NCI-H1436 treated with DMSO at 0.1 percent for 48 hours (cell line): ENCODE measurements at places on chromosomes 3 and 15.
A peak's percentile ranks its signal among the peaks of the same experiment; 100 is the strongest.

- peak; percentile 12 for DNase-seq
Measured at GRCh38 chr3:150114873-150115540, 144.3 kb upstream of the PFN2 start.

GRCh38 chr15:82880704-82881103 lies 71.3 kb downstream of the WHAMM start:
- DNase-seq: no peak

GRCh38 chr15:60255390-60255789 lies 142.4 kb downstream of the ANXA2 start:
- no peak for DNase-seq

DNA sequence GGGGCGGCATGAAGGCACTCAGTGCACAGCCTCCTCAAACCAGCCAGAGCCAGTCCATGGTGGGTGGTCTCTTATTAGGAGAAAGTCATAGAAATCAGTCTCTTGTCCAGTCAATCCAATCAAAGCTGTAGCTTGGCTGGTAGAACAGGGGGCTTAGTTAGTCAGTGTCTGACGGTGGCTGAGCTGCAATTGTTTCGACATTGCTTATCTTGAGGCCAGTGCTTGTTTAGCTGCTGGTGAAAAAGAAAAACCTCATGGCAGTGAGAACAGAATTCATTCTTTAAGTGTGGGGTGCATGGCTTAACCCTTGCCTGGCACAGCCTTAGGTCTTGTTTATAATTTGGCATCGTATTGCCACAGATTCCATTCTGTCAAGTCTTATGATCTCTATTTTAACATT lies 53.9 kb downstream of the FGD5 start:
- no peak for DNase-seq

- DNase-seq: no peak
Measured at GRCh38 chr3:65899226-65899625, 139.5 kb downstream of the MAGI1 start.

GRCh38 chr3:187013159-187013716 lies 82.9 kb downstream of the ST6GAL1 start:
- DNase-seq: no peak

DNA sequence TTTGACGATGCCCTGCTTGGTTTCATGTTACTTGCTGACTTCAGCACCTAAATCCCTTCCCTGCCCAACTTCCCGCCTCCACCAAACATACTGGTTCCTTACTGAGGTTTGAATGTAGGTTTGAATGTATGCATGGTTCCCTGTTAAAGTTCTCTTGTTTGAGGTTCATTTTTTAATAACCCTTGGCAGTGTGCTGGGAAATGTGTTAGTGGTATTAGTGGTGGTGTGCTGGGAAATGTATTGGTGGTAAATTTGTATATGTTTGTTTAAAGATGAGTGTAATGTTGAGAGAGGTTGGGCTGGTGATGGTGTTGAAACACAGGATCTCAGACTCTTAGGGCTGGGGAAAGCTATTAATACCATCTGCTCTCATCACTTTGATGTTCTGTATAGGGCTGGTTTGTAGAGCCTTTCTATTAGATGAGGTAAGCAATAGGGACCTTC lies 392.7 kb downstream of the PTPRG start:
- DNase-seq: no peak

- no peak for DNase-seq
Measured at GRCh38 chr3:173009410-173009809, 131.6 kb downstream of the SPATA16 start.

- DNase-seq: no peak
Measured at GRCh38 chr3:7847521-7847920, 654.1 kb upstream of the LMCD1 start.

GRCh38 chr3:43505351-43505750 lies 116.5 kb downstream of the ANO10 start:
- no peak for DNase-seq

DNA sequence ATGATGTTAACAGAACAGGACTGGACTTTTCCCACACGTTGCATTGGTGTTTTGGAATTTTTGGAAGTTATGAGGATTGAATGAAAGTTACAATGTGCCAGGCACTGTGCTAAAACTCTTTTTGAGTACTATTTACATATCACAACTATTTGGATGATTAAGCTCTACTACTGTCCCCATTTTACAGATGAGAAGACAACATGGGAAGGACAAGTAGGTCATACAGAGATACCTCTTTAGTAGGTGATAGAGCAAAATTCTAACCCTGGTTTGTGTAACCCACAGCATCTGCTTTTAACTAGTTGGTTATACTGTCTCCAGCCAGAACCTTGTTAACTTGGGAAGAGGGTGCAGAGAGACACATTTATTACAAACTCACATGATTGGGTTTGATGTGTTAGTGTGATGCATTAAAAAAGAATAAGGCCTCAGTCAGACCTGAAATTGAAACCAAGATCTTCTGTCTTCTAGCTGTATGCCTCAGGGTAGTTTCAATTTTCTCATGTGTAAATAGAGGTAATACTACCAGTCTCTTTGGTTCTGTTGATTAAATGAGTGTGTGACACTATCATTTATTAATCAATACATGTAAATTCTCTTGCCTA lies 1.4 kb downstream of the NDUFB4 start:
- no peak for DNase-seq

DNA sequence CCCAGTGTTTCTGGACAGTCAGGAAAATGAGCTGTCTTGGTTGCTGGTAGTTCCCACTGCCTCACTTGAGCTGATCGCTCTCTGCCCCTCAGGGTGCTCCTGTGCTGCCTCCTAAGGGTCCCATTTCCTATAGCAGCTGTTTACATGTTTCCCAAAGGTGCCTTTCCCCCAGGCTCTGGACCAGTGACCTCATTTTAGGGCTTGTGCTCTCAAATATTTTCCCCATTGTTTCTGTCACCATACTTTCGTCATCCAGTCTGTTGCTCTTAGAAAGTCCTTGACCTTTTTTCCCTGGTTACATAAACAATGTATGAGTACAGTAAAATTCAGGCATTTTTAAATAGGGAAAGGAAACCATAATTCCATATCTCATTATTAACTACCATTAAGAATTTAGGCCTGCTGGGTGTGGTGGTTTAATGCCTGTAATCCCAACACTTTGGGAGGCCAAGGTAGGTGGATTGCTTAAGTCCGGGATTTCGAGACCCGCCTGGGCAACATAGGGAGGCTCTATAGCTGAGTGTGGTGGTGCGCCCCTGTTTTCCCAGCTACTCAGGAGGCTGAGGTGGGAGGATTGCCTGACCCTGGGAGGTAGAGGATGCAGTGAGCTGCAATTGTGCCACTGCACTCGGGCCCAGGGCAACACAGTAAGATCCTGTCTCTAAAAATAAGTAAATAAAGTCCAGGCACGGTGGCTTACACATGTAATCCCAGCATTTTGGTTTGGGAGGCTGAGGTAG lies 11.7 kb downstream of the RAD54L2 start:
- no peak for DNase-seq

DNA sequence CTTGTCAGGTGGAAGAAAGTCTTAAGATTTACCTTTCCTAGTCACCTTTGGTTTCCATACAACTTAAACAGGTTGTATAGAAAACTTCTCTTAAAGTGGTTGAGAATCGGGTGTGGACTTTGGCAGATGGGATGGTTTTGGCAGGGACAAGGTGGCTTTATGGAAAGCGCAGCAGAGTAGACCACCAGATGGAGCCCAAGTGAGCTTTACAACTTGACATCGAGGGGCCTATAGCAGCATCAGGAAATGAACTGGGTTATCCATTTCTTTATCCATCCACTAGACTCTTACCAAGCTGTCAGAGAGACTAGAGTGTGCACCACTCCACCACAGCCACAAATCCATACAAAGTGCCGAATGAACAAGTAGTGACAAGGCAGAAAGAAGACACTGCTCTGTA lies 85.3 kb upstream of the MBNL1 start:
- no peak for DNase-seq

- DNase-seq: no peak
Measured at GRCh38 chr3:151877269-151877668, 3.8 kb downstream of the SUCNR1 start.

- DNase-seq: no peak
Measured at GRCh38 chr3:16809482-16809881, 75.3 kb upstream of the PLCL2 start.

DNA sequence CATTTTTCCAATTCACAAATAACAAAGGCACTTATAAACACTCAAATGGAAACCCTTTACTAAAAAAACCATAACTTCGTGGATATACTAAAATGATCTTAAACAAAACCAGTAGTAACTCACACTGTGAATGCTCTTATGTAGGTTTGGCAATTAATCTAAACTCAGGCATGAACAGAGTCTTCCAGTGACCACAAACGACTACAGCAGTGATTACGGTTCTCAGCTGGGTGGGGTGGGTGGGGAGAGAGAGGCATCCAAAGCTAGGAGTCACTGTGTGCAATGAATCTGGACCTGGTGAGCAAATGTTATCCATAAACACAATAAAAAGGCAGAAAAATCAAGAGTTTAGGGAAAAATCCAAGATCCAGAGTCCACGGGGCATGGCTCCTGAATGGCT lies 21.3 kb downstream of the SLC12A8 start:
- DNase-seq: no peak

DNA sequence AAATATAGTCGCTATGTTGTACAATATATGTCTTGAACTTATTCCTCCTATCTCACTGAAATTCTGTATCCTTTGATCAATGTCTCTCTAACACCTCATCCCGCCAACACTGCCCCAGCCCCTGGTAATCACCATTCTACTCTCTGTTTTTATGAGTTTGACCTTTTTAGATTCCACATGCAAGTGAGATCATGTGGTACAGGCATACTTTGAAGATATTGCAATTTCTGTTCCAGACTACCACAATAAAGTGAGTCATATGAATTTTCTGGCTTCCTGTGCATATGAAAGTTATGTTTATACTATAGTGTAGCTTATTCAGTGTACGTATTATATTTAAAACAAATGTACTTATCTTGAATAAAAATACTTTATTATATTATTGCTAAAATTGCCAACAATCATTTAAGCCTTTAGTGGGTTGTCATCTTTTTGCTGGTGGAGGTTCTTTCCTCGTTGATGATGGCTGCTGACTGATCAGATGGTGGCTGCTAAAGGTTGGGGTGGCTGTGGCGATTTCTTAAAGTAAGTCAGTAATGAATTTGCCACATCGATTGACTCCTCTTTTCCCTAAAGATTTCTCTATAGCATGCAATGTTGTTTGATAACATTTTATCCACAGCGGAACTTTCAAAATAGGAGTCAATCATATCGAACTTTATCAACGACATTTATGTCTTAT lies 257.2 kb downstream of the NFKBIZ start:
- DNase-seq: no peak

- no peak for DNase-seq
Measured at GRCh38 chr15:63530752-63531299, 26.4 kb downstream of the USP3 start.

DNA sequence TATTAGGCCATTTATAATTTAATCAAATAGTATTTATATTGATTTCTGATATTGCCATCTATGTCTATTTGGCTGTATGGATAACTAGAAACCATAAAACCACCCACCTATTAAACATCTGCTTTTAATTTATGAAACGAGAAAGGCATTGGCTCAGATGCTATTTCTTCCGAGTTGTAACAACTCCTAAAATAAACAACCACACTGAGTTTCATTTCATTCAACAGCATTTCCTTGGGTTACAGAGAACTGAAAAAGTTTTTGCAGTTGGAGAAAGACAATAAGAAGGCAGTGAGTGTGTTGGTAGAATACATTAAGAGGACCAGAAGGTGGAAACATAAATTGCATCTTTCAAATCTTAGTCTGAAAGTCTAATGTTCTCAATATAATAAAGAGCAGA lies 79.1 kb downstream of the AQR start:
- no peak for DNase-seq

GRCh38 chr3:194548346-194549321 lies 61.8 kb upstream of the ATP13A3 start:
- no peak for DNase-seq

DNA sequence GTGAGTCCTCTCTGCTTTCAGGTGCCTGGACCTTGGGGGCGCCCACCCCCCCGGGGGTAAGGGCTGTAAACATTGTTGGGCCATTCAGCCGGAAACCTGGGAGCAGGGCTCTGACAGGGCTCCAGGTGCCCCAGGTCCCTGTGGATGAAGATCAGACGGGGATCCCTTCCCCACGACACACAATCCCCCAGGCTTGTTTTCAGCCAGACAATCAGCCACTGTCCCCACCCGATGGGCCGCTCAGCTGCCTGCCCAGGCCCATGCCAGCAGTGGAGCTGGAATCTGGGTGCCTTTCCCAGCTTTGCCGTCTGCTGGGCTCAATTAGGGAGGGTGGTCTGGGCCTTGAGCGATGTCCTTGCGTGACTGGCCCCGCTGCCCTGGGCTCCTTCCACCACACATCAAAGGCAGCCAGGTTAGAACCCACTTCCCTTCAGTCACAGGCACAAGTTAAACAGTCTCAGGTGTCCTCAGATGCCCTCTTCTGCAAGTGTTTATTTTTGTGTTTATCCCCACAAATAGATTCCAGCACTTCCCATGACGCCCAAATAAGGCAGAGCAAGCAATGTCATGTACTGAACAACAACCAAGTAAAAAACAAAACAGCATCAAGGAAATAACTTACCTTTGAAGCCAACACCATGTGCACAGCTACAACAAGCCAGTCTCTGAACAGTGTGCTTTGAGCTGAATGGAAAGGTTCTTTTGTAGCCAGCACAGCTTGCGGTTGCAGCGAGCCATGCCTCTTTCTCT lies 77.0 kb upstream of the ALDH1A3 start:
- no peak for DNase-seq

GRCh38 chr3:62888180-62888579 lies 13.0 kb upstream of the CADPS start:
- DNase-seq: no peak

DNA sequence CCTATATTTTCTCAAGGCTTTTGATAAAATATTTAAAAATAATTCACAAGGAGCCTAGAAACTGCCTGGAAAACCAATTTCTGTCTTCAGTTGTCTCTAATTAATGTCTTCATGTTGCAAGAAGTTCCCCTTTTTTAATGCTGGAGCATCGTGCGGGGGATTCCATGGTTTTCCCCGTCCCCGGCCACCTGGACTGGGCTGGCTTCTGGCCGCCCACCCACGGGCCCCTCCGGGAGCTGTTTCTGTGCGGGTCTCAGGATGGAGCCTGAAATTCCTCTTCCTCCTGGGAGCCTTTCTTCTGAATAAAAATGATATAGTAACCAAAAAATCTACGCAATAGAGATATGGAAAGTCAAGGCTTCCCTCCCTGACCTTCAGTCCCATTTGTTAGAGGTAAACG lies 8.1 kb upstream of the LRRK1 start:
- no peak for DNase-seq

DNA sequence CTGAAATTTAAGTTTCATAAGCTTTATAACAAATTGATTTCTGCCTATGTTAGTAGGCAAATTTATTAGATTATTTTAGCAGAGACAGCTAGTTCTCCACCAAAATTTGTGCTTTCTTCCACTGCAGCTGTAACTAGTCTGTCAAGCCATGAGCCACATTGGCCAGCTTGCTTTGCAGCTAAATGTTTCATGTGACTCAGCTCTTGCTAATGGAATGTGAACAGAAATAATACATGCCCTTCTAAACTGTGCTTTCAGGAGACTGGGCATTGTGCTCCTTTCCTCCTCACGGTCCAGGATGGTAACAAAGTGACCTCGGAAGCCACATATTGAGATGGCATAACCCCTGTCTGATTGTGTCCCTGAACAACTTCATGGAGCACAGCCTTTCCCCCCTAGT lies 51.3 kb upstream of the KPNA4 start:
- no peak for DNase-seq
